ENCODE measurements at places on chromosomes 7 and 10.

- peak overlapping the region; percentile 95 for H3K27ac ChIP-seq
- peak overlapping the region; percentile 97 for H3K4me3 ChIP-seq
- no peaks in the 10 kb centered on the region for H3K27me3 ChIP-seq
- H3K36me3 ChIP-seq = peaks cover 8% of the 10 kb centered on the region
- no peak for DNase-seq
Observed at GRCh38 chr10:37856881-37857286, 526 bp downstream of the ZNF248 start.

GRCh38 chr10:133050371-133050770 lies 37.4 kb upstream of the ADGRA1 start:
- no peak for DNase-seq
- no peaks in the 10 kb centered on the region for H3K4me1 ChIP-seq
- H3K27me3 ChIP-seq = peaks cover 20% of the 10 kb centered on the region

DNA sequence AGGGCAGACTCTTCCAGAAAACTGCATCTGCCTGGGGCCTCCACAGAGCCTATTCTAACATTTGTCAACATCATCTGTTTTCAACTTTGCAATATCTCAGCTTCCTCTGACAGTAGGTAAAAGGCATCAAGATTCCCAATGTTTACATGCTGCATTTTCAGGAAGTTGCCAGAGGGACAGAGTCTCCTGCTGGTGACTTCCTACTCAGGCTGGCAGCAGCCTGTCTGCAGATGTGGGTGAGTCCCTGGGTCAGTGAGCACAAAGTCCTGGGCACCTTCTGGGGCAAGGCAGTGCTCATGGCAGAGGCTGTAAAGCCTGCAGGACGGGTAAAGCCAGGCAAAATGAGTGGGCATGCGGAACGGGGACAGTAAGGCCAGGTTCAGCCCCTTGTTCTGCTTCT lies 69.4 kb downstream of the EBF3 start:
- no peak overlapping the region for H3K27ac ChIP-seq
- no peaks in the 10 kb centered on the region for H3K36me3 ChIP-seq
- no peak for DNase-seq

- H3K4me1 ChIP-seq = no peaks in the 10 kb centered on the region
- no peak for DNase-seq
- peaks cover 29% of the 10 kb centered on the region for H3K27me3 ChIP-seq
Observed at GRCh38 chr7:24442170-24442777, 131.0 kb upstream of the PALS2 start.

DNA sequence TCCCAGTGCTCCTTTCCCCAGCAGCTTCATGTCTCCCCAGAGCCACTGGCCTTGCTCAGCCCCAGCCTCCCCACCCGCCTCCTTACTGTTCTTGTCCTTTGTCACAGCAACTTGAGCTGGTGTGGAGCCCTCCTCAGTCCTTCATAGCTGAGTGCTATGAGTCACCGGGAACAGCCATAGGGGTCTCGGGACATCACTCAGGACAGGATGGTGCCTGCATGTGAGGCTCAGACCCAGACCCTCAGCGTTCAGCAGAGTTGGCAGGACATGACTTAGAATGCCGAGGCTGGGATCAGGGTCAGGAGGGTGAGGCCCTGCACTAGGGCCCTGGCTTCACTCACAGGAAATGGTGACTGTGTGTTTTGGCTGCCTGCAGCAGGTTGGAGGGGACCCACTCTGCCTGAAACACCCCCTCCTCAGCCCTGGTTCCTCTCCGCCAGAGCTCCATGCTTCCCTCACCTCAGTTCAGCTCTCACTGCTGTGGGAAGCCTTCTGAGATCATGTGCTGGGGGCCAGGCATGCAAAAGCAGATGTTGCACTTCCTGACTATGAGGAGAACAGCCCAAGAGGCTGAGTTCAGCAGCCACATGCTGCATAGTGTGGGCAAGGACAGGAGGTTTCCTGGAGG lies 40.7 kb upstream of the GJD4 start:
- peaks cover 6% of the 10 kb centered on the region for H3K36me3 ChIP-seq
- H3K4me3 ChIP-seq = no peak overlapping the region
- DNase-seq = no peak
- H3K27ac ChIP-seq = no peak overlapping the region
- H3K4me1 ChIP-seq = peaks cover 5% of the 10 kb centered on the region

- no peak for DNase-seq
- no peak overlapping the region for H3K4me3 ChIP-seq
- no peaks in the 10 kb centered on the region for H3K36me3 ChIP-seq
- H3K27me3 ChIP-seq = peaks cover 6% of the 10 kb centered on the region
Observed at GRCh38 chr7:69603351-69603750, 5.1 kb downstream of the AUTS2 start.

DNA sequence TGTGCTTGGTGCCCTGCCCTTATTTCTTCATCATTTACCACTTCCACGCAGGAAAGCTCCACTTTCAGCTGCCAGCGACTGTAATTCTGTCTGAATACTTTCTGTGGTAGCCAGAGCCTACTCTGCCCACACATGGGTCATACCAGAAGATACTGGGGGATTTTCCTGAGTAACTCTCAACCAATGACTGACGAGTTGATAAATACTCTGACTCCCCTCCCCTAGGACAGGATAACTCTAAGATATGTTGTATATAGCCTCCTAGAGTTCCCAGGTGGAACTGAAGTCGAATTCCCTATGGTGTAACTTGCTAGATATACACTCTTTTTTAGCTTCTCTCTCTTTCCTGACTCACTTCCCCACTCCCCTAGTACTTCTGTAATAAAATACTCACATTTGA lies 29.8 kb downstream of the SEM1 start:
- H3K27me3 ChIP-seq = no peaks in the 10 kb centered on the region
- H3K27ac ChIP-seq = no peak overlapping the region
- H3K4me3 ChIP-seq = no peak overlapping the region
- no peak for DNase-seq
- H3K36me3 ChIP-seq = peaks cover 2% of the 10 kb centered on the region

DNA sequence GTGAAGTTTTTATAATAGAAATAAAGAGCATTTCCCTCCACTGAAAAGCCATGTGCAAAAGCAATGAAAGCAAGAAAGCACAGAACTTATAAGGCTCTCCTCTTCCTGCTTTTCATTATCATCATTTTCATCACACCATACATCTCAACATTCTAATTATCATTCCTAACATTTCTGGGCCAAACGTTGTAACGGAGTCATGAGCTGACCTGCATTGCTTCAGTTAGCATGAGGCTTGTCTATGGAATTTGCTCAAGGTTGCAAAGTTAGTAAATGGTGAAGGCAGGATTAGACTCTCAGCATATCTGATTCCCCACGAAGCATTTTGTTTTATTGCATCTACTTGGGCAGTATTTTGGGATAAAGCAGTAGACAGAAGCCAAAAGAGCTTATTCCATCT lies 11.4 kb downstream of the SCIN start:
- DNase-seq = no peak
- peaks cover 49% of the 10 kb centered on the region for H3K27me3 ChIP-seq
- no peak overlapping the region for H3K27ac ChIP-seq

GRCh38 chr7:1669954-1670893 lies at the start of gene ELFN1:
Gene ELFN1 (plus strand): TSS chr7:1670277. CDS start chr7:1744597, 74,320 bp downstream.
- peak; percentile 2 for DNase-seq
- H3K4me3 ChIP-seq = peak within 1 kb of the TSS; percentile 79
- no peak within 1 kb of the TSS for H3K27ac ChIP-seq
- peaks cover 28% of the 10 kb centered on the region for H3K27me3 ChIP-seq

Measured in T-helper 17 cell (primary cell).